Kidney epithelial cell (primary cell): ENCODE measurements at places on chromosomes 5 and 9.

DNA sequence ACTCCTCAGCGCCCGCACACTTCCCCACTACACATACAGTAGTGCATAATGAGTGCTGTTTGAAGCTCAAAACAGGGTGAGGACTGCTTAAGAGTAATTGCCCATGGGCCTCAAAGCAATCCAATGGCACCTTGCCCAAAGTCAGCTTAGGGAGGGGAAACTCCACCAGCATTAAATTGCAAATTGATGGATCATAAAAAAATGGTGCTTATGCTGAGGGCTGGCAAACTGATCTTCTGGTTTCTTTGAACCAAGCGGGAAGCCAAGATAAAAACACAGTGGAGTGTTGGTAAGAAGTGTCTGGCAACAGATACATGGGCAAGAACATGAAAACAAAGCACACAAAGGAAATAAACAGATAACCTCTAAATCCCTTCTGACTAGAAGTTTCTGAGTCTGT, 28.0 kb downstream of the TLE1 start:
- no peak for DNase-seq

DNA sequence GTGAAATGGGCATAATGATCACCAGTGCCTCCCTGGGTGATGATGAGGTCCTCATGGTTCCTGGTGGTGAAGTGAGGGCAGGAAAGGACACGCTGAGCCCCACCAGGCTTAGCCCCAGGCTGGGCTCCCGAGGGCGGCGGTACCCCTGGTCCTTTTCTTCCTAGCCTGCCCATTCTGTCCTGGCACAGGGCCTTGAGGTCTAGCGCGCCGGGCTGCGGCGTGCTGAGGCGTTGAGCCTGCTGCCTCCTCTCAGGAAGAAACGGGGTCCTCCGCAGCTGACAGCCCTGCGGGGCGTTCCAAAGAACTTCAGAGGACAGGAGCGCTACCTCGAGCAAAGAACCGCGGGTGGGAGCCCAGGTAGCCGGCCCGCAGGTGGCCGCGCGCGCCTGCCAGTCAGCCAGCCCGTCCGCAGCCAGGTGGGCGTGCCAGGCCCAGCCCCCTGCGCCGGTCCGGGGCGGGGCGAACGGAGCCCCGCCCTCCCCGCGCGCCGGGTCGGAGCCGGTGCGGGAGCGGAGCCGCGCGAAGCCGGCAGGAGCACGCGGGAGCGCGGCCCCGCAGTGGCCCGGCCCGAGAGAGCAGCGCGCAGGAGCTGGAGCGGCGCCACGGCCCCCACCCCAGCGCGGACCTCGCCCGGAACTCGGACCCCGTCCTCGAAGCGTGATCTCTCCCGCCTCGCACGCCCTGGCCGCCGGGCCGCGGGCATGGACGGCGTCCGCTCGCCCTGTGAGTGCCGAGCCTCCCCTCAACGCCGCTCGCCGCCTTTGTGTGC, at the start of gene WNK2:
TSS of gene WNK2 (plus strand) at position 477 of the 769 bp plus-strand sequence. CDS start 791 bp downstream, outside the sequence.
- no peak for DNase-seq

DNA sequence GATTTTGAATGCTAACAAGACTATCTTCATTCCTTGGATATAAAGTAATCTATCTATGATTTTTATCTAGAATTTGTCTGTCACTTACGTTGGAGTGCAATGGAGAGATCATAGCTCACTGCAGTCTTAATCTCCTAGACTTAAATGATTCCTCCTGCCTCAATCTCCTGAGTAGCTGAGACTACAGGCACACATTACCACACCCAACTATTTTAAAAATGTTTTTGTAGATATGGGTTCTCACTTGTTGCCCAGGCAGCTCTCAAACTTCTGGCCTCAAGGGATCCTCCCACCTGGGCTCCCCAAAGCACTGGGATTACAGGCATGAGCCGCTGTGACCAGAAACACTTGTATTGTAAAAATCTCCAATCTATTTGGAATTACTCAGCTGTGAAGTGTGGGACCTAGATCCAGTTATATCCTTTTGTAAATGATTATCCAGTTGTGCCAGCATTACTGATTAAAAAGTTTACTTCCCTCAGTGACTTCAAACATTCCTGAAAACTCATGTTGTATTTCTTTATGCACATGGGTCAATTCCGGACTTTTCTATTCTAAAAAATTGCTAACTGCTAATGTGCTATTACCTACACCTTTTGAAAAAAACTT, 1793.8 kb upstream of the WWC1 start:
- DNase-seq = peak; percentile 39

- DNase-seq = no peak
Measured at GRCh38 chr5:86824637-86825036, 206.9 kb downstream of the COX7C start.

DNA sequence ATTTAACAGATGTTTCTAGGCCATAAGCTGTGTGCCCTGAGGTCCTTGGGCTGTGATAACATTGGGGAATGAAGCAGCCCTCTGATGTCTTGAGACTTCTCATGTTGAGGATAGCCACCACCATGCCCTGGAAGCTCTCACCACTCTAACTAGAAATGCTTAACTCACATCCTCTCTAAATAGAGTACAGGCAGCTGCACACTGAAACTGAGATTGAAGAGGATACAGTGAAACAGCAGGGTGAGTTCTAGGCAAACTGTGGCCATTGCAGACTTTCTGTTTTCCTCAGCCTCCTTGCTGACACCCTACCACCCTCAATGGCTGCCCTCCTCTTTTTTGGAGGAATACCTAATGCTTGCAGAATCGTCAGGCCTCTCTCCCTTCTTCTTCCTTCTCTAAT, 22.4 kb downstream of the UTP15 start:
- no peak for DNase-seq

DNA sequence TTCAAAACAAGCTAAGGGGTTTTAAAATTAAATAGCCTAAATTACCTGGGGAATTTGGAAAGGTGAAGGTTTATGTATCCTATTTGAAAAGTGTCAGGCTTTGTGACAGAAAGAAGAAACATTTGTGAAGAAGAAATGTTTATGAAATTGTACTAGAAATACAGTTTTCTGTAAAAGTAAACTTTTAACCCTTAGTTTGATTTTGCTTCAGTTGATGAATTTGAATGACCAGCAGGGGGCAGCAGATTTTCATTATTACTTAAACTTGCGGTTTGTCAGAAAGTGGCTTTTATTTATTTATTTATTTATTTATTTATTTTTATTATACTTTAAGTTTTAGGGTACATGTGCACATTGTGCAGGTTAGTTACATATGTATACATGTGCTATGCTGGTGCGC, 58.1 kb downstream of the NNT start:
- no peak for DNase-seq

DNA sequence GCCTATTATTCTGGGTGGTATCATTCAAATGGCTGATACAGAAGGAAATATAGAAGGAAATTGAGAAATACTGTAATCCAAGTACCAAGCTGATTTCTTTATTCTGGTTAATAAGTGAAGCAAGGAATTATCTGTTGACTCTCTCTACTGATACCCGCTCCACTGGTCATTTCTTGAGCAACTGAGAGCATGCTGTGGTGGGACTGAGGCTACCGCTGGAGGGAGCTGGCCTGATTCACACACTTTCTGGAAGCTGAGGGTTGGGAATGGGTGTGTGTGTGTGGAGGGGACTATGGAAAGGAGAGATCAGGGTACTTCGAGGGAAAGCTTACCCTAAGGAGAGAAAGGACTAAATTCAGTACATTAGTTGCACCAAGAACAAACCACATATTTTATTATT, 104.1 kb downstream of the UGCG start:
- no peak for DNase-seq
